Fibroblast of skin of left quadriceps (primary cell): ENCODE measurements at places on chromosomes 12 and 14.

DNA sequence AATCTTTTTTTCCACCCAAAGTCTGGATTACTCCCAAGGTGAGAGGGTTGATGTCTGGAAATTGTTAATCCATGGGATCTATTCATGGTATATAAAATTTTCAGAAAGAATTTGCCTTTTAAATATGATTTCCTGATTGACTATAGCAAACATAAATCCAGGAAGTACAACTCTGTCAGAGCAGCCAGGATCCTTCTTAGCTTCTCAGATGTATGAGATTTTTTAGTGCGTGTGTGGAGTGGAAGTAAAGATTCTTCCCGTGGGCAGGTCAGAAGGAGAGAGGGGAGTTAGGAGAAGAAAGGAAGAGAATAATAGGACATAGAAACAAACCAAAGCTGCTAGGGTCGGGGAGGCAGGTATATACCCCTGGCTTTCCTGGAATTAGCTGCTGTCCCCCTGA is 159.3 kb downstream of the FBXL14 start:
- DNase-seq, result no peak

DNA sequence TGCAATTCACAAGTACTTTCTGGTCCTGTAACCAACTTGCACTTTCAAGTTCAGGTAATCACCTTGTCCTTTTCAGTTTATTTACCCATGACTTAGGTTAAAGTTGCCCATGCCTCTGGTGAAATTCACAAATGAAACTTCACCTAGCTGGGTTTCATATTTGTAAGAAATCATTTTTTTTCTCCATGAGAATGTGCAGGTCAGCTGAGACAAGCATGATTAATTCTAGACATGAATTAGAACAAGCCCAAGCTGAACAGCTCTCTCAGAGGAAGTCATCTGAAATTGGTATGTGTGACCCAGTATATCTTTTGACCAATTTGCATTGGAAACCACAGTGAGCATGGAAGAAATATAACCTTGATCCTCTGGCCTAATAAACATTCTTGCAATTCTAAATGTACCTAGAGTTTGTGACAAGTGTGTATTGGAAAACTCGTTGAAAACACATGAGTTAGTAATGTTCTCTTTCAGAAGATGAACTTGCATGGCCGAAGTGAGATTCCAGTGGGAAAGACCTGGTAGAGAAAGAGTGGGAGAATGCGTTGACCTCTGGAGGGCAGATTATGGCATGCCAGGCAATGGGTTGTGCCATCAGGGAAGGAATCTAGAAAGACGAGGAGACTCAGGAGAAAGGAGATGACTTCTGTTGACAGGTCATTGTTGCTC is 486.5 kb downstream of the ZFP36L1 start:
- DNase-seq, result no peak

- no peak for DNase-seq
Observed at GRCh38 chr12:69663726-69664125, 35.4 kb downstream of the BEST3 start.

DNA sequence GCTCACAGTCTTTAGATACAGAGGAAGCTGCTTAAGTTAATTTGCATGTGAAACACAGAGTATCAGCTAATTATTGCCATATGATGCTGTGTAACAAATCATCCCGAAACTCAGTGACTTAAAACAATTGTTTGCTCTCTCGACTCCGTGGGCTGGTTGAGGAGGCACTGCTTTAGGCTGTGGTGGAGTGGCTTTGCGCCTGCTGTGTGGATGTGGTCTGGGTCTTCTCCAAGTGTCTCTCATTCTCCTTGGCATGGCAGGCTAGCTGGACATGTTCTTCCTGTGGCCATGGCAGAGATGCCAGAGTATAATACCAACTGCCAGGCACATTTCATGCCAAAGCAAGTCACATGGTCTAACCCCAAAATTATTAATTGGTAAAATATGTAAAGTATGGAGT is 40.9 kb downstream of the PELI2 start:
- DNase-seq, result no peak
